Stimulated activated CD4-positive, alpha-beta T cell treated with anti-CD3 and anti-CD28 coated beads, Interleukin-15, amount 100 ng/mL, for 1 hour (primary cell): ENCODE measurements at places on chromosomes 6 and 20.

GRCh38 chr20:21681922-21682318 is 23.5 kb upstream of the PAX1 start:
- no peak for DNase-seq

DNA sequence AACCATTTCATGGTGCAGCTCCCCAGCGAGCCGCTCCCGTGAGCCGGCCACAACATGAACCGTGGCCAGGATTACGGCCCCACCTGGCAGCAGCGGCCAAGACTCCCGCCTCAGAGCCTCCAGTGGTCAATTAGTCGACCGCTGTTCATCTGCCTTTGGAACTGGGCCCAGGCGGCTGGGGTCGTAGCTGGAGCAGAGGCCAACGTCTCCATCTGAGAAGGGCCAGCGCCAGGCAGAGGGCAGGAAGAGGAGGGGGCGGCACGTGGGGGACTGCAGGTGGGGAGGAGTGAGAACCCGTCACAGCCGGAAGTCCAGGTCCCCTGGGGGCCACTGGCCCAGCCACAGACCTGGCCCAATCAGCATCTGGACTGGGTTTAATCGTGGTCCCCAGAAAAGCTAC is 184.3 kb downstream of the TAF4 start:
- DNase-seq: no peak

- DNase-seq: no peak
These were observed 930.3 kb downstream of the QKI start for GRCh38 chr6:164344801-164345291.

DNA sequence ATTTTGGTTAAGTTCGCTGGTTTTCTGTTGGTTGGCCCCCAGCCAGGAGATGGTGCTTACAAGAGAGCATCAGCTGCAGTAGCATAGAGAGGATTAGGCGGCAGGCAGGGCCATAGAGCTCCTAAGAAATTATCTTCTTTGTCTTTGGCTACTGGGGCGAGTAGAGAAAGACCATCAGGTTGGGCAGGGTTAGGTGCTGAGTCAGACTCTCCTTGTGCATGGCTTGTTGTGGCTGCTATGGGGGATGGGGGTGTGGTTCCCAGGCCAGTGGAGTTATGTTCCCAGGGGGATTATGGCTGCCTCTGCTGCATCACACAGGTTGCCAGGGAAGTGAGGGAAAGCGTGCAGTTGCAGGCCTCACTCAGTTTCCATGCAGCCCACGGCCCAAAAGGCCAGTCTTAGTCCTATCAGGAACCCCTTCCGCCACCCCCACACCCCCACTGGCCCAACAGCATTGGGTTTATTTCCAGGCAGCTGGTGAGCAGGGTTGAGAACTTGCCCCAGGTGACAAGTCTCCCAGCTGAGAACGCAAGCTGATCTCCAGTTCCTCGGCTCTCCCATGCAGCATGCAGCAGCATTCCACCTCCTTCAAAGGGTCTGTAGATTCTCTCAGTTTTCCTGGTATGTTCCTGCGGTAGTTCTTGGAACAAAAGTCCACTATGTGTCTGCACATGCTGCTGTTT is 243.7 kb downstream of the UTRN start:
- DNase-seq: no peak

GRCh38 chr20:46491354-46491753 is 22.0 kb downstream of the ZNF334 start:
- DNase-seq: no peak

DNA sequence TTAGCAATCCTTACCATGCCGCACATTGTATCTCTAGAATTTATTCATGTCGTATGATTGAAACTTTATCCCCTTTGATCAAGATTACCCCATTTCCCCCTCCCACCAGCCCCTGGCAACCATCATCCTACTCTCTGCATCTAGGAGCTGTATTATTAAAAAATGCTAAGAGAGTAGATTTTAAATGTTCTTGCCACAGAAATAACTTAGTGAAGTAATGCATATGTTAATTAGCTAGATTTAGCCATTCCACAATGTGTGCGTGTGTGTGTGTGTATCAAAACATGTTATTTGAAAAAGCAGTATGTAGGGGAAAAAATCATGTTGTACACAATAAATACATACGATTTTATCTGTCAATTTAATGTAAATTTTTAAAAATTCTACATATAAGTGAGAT is 11.9 kb upstream of the SPINT3 start:
- no peak for DNase-seq

- no peak for DNase-seq
These were observed 110.4 kb downstream of the LIN28B start for GRCh38 chr6:105067329-105067728.

- no peak for DNase-seq
These were observed 59.6 kb downstream of the TIAM2 start for GRCh38 chr6:155054491-155055250.

GRCh38 chr6:138450445-138450844 is 46.4 kb downstream of the HEBP2 start:
- DNase-seq: no peak

DNA sequence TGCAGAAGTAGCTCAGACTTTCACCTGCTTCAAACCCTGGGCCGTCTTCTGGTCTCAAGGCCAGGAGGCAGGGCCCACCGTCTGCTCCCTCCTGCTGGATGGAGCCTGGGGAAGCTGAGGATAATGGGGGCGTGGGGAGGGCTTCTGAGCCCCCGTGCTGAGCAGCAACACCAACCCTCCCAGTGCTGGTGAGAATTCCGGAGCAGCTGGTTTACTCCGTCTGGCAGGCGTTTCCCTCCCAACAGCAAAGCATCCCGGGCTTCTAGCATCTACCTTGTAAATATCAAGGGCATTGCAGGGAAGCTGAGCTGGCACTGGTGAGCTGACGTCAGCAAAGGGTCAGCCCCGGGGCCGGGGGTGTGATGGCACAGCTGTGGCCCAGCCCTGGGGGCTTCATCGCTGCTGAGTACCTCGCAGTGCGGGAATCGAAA is 16.8 kb upstream of the CHRNA4 start:
- DNase-seq: no peak

GRCh38 chr20:50346374-50347283 is 156.0 kb downstream of the CEBPB start:
- DNase-seq: no peak

- no peak for DNase-seq
These were observed 101.3 kb downstream of the SASH1 start for GRCh38 chr6:148443798-148444560.

- no peak for DNase-seq
These were observed 520.8 kb downstream of the EPM2A start for GRCh38 chr6:145214570-145214969.

DNA sequence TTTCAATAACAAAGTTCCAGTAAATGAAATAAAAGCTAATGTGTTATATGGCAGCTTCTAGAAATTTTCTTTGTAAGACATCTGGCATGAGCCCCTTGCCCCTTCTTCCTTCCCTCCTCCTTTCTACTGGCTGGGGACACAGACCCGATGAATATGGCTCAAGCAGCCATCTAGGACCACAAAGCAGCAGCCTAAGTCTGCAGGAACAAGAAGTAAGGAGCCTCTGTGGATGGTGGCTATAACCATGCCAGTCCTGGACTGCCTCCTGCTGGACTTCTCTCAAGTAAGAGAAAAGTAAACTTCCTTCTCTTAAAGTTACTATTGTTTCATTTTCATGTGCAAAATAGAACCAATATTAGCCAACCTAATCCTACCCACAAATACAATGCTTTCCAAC is 114.9 kb upstream of the DST start:
- no peak for DNase-seq

- no peak for DNase-seq
These were observed 57.9 kb upstream of the EMILIN3 start for GRCh38 chr20:41424546-41424945.

DNA sequence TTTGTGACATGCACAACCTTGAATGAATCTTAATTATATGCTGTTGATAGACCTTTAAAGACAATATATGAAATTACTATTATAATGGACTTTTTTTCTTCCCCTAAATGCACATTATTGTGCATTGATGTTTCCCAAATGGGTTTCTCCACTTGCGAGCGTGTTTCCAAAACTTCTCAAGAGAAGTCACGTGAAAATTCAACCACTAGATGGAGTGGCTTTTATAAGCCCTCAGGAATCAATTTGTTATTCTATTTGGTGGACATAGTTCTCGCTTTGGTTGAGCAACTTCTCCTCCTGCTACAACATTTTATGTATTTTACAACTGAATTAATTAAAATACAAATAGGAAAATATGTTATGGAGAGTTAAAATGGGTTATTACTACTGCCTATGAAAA is 9.0 kb downstream of the CNR1 start:
- DNase-seq: no peak

DNA sequence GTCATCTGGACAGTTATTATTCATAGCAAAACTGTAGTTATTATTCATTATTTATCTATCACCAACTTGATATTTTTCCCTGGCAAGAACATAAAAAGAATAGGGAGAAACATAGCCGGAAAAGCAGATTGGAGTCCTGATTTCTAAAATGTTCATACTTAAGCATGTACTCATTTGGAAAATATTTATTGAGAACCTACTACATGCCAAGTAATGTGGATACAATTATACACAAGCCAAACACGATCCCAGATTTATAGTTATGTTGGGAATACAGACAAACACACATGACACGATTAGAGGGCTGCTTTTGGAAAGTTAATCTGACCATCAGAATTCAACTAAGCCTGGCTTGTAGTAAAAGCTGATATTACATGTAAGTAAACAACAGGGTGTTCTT is 30.7 kb downstream of the ARHGAP18 start:
- DNase-seq: no peak

- DNase-seq: no peak
These were observed 40.4 kb downstream of the GNAS start for GRCh38 chr20:58892932-58893224.

DNA sequence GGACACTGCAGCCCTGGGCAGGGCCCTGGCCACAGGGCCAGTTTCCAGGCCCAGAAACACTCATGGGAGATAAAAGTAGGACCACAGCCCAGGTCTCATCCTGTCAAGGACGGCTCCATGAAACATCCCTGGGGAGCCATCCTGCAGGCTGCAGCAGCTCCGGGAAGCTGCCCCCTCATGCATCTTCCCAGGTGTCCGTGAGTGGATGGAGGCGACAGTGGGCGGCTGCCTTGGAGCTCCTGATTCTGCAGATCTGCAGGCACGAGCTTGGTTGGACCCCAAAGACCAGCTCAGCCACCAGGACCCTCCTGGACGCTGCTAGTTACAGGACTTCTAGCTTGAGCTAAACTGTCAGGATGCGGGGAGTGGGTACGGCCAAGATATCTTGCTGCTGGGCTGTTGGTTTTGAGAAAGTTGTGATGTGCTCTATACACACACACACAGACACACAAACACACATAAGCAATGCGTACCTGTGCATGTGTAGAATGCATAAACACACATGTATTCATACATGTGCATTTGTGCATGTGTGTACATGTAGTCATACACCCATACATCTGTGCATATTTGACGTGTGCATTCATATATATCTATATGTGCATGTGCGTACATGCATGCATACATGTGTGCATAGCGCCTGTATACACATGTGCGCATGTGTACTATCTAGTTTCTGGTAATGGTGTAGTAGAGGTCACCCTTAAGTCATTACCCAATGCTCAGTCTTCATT is 297.8 kb downstream of the TAF4 start:
- DNase-seq: no peak

GRCh38 chr6:296151-297122 is 4.2 kb downstream of the DUSP22 start:
- DNase-seq: no peak

- DNase-seq: no peak
These were observed 131.7 kb downstream of the PLCB4 start for GRCh38 chr20:9200620-9201019.

DNA sequence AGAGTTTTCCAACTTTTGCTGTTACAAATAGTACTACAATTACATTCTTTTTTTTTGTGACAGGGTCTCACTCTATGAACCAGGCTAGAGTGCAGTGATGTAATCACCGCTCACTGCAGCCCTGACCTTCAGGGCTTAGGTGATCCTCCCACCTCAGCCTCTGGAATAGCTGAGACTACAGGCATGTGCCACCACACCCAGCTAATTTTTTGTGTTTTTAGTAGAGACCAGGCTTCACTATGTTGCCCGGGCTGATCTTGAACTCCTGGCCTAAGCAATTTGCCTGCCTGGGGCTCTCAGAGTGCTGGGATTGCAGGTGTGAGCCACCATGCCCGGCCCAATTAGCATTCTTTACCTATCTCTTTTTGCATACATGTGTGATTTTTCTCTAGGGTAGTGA is 12.5 kb downstream of the ATRN start:
- DNase-seq: no peak

GRCh38 chr6:56065408-56065807 is 182.0 kb downstream of the COL21A1 start:
- no peak for DNase-seq

DNA sequence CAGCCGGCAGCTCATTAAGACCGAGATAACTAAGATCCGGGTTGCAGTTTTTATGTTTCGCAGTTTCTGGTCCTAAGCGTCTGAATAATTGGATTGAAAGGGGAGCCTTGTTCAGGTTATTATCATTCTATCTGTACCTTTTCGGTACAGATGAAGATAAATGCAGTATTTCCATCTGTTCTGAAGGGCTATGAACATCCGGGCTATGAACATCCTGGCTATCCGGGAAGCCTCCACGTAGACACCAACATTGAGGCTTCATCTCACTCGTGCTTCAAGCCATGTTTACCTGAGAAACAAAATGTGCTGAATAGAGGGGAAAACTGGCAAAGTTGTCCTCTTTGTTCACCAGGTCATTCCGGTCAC is 399 bp upstream of the REPS1 start:
- DNase-seq: no peak

DNA sequence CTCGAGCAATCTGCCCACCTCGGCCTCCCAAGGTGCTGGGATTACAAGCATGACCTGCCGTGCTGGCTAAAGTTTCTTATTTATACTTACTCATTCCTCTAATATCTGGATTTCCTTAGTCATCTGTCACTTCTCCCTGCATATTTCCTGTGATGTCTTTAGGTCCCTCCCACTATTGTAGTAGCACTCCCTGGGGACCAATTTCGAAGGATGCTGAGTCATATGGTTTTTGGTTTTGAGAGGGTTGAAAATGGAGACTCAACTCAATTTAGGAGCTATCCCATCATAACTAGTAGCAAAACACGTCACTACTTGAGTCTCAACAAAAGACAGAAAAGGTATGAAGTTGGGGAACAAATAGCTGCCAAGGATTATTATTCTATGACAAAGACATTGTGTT is 20.2 kb downstream of the MCUR1 start:
- DNase-seq: no peak

DNA sequence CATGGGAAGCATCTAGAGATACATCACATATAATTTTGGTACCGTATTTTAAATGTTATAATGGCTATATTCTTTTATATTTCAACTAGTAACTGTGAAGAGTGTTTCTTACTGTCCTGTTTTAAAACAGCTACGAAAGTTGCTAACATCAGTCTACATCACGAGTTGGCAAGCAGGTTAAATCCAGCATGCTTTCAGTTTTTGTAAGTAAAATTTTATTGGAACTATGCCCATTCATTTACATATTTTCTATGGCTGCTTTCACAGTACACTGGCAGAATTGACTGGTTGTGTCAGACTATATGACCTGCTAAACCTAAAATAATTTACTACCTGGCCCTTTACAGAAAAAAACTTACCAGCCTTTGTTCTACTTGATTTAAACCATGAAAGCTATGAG is 478.1 kb downstream of the PHF3 start:
- no peak for DNase-seq

- DNase-seq: no peak
These were observed 87.0 kb upstream of the SUPT3H start for GRCh38 chr6:45464685-45465084.
